ENCODE measurements at places on chromosomes 7 and 10.

DNA sequence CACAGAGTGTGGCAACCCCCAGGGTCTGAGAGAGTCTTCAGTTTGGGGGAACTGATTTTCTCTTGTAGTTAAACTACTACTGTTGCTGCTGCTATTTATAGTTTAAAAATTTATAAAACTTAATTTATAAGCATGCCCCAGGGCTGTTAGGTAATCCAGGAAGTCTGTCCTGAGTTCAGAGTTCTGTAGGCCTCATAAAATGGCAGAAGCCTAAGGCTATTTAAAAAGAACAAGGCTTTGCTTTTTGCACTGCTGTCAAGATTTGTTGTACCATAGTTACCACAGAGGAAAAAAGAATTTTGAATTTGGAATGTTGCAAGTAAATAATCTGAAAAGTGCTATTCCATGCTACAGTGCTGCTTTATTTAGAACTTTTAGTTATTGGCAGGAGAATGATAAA lies 66.1 kb downstream of the AGK start:
- no peak for DNase-seq

DNA sequence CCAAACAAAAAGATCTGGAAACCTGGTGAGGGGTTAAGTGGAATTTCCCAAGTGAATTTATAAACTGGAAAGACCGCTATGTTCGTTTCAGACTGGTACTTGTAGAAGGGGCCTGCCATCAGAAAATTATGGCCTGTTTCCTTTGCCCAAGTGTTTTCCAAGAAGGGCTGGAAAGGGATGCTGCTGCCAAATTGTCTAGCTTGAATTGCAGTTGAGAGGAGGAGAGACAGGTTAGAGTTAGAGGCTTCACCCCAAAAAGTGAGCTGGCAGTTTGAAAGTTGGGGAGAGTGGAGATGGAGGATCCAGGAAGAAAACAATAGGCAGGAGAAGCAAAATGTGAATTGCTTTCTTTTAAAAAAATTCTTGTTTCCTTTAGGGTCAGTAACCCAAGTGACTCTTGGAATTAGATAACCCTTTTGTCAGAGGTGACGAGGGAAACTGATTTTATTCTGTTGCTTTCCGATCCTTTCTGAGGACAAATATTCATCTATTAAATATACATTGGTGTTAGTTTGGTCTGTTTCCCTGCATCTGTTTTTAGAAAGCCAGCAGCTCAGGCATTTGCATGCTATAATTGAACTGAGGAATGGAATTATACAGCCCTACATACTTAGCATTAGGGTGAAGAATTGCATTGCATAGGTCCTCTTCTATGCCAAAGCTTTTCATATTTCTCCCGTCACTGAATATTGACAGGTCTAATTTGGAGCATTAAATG lies 82.5 kb upstream of the PRR15 start:
- DNase-seq = no peak

DNA sequence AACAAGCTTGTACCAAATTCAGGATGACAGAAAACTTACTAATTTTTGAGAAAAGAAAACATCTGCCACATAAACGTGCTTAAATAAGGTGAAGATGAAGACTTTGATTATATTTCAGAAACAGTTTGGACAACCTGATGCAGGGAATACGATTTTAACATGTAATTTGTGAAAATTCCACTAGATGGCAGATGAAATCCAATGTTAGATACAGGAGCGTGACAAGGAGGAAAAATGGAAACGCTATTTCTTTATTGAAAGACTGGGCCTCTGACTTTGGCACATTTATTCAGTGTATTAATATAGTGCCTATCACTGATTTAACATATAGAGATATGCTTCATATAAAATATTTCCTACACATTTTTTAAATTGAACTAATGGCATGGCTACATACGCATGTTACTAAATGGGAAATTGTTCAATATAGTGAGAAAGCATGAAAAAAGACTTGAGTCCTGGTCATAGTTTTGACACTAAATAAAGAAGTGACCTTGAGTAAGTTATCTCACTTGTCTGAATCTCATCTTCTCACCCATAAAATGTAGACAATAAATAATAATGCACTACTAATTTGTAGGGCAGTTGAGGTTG lies 60.7 kb downstream of the CD36 start:
- no peak for DNase-seq

DNA sequence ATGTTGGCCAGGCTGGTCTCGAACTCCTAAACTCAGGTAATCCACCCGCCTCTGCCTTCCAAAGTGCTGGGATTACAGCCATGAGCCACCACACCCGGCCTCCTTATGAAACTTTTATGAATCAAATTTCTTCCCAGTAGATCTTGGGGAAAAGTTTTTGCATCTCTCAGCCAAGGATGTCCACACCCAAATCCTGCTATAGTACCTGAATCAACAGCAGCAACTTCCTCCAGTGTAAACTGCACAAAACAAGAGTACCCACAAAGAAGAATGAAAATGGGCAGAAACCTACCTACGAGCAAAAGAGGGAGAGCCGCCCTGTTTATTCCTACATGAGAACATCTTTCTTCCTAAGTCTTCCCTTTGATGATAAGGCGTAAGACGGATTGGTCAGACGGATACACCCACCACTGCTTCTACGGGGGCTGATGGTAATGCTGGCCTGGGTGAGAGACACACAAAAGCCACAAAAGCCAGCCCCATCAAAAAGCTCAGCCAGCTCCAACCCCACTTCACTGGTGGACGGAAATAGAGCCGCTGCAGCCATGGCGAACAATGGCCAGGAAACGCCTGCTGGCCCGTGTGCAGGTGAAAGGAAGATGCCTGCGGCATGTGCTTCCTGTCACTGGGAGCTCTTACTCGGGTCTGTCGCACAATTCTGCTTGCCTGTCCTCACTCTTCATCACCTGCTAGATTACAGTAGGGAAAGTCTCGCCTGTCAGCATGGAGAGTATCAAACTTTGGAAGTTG lies 10.4 kb downstream of the JCAD start:
- no peak for DNase-seq

DNA sequence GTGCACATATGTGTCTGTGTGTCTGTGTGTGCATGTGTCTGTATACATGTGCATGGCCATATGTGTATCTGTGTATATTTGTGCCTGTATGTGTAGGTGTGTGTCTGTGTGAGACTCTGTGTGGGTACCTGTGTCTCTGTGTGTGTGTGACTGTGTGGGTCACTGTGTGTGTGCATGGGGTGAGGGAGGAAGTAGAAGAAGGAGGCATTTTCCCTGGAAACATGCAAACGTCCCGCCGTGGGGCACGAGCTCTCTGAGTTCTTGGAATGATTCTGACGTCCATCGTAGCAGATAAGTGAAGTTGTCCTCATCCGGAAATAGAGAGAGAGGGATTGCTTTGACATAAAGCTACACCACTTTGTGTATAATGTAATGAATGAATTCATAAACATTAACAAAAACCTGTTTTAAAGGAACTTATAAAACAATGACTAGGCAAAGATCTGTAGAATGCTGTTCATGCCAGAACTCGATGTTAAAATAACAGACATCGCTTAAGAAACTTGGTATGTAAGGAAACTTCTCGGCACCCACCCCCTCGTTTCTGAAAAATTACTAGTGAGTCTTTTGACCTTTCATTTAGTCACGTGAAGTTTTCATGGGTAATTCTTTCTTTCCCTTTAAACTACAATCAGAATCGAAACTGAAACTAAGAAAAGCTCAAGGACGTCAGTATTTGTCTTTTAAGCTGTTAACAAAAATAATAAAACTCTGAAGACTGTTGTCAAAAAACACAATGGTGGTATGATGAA lies 43.6 kb upstream of the KLF6 start:
- no peak for DNase-seq

DNA sequence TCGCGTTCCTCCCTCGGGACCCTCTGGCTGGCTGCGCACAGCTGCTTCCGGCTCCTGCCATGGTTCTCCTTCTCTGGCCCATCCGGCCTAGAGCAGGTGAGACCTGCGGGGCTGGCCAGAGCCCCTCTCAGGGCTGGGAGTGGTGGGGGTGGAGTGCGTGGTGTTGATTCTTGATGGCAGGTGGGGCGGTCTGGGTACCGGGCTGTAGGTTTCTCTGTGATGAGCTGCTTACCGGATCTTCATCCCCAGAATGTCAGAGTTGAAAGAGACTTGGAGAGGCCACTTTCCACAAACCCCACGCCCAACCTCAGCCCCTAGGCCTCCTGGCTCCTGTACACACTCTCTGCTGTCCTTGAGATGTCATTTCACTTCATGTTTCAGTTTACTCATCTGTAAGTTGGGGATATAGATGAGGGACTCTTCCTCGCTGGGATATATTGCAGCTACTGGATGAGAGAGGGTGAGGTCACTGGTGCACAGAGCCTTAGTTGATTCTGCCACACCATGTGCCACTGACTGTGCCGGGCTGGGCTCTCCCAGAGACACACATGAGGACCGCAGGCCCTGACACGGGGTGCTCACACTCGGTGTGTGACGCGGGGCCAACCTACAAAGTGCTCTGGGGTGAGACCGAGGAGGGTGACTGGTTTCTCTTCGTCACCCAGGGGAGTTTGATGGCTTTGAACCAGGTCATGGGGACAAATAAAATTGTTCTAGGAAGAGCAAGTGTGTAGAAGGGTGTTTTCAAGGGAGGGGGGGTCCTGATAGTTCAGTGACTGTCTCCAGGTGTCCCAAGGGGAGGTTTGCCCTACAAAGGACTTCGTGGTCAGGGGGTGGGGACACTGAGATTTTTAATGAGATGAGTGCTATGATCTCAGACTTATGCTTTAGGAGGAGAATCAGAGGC lies 29.5 kb downstream of the ZNF775 start:
- no peak for DNase-seq

DNA sequence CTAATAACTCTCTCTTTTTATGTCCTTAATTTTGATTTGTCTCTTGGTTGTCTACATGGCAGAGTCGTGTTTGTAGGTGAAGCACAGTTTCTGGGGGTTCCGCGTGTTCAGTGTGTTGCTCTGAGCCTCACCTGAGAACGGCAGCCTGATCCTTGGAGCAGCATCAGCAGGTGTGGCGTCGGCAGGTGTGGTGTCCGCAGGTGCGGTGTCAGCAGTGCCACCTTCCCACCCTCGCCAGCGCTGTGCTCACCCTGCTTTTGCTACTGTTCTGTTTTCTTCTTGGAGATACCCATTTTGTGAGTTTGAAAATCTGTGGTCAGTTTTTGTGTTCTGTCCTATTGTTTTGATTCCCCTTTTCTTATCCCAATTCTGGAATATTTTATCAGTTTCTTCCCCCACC lies 406.6 kb downstream of the GLRX3 start:
- no peak for DNase-seq

- no peak for DNase-seq
Observed at GRCh38 chr10:103739039-103739764, 116.2 kb downstream of the SH3PXD2A start.

- DNase-seq = no peak
Observed at GRCh38 chr7:101420436-101420835, 57.8 kb downstream of the COL26A1 start.

GRCh38 chr7:69657331-69657730 lies 59.1 kb downstream of the AUTS2 start:
- no peak for DNase-seq

DNA sequence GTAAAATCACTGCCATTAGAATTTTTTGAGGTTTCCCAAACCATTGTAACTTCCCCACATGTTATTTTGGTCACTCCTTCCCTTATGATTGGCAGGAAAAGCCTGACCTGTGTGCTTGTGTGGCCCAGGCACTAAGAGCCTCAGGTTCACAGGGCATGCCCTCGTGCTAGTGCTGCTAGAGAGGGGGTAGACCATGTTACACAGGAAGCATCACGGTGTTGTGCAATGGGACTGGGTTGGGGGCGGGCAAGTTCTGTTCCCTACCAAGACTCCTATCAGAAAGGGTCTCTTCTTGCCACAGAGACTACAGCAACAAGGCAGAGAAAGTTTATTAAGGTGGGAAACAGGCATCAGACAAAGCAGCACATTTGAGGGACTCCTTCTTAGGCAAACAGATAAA lies 32.2 kb downstream of the LSM5 start:
- DNase-seq = no peak

DNA sequence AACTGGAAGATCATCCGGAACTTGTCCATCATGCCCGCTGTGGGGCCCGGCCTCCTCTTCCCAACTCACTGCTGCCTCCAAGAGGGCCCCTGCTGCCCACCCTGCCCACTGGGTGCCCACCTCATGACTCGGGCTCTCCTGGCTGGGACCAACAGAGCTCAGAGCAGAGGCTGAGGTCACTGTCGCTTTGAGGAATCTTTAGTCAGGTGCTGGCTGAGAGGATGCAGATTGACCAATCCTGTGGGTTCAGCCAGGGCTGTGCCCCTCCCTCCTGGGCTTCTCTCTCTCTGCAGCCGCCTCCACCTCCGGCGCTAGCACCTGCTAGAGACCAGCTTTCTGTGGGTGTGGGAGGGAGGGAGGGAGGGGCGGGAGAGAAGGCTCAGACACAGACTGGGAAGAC lies at the start of gene CALHM1:
TSS of gene CALHM1 (minus strand) at position 181 of the 400 bp plus-strand sequence. CDS start at position 32, 149 bp downstream.
- DNase-seq = no peak

DNA sequence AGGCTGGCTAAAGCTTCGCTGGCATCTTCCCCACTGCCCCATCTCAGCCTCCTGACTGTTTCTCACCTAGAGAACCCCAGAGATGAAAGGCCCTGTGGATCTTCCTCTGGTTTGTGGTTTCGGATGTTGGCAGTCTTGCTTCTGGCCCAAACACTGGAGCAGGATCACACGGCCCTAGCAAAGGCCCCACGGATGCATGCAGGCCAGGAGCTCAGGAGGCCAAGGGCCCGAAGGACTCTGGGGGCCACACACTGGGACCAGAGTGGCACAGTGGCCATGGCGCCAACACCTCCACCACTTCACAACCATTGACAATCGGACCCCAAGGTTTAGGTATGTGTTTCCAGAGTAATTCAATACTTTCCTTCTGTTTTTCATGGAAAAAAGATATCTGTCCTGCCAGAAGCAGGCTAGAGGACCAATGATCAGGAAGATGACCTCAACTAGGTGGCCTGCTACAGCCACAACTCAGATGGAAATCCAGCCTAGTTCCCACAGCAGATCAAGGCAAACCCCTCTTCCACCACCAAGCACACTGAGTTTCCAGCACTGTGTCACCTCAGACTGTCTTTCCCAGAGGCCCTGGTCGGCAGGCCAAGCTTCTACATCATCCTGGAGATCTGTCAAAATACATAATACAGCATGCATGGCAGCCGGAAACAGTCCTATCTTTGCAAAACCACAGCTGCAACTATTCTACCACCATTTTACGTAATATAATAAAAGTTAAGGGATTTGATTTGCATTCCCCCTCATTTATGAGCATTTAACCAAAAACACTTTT lies 53.0 kb downstream of the CTBP2 start:
- no peak for DNase-seq

DNA sequence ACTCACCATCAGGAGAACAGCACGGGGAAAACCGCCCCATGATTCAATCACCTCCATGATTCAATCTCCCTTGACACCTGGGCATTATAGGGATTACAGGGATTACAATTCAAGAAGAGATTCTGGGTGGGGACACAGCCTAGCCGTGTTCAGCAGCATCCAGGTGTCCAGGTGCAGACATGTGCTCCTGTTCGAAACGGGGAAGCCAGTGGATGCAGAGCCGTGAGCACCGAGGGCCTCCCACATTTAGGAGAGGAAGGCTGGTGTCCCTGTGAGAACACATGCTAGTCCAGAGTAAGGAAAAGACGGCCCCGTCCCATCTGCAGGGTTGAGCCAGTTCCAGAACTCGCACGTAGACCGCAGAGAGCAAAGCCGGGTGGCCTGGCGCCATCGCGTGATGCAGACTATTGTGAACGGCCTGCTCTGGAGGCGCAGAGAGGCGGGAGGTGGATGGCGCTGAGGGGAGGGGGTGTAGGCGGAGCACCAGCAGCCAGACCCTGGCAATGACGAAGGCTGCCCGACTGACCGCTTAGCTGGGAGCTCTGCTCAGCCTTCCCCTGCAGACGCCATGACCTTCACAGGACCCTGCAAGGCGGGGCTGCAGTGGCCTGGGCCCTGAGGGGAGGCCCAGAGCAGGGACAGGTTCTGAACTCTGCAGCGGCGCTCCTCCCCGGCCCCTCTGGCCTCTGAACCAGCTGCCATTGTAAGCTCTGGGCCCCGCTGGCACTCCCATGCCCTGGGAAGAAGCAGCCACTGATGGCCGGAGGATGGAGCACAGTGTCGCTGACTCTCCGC lies 141.6 kb upstream of the TCERG1L start:
- DNase-seq = peak; percentile 50

Measured in dorsolateral prefrontal cortex (tissue), 122 donors.